ENCODE measurements at places on chromosomes 5 and 9.
A peak's percentile ranks its signal among the peaks of the same experiment; 100 is the strongest.

DNA sequence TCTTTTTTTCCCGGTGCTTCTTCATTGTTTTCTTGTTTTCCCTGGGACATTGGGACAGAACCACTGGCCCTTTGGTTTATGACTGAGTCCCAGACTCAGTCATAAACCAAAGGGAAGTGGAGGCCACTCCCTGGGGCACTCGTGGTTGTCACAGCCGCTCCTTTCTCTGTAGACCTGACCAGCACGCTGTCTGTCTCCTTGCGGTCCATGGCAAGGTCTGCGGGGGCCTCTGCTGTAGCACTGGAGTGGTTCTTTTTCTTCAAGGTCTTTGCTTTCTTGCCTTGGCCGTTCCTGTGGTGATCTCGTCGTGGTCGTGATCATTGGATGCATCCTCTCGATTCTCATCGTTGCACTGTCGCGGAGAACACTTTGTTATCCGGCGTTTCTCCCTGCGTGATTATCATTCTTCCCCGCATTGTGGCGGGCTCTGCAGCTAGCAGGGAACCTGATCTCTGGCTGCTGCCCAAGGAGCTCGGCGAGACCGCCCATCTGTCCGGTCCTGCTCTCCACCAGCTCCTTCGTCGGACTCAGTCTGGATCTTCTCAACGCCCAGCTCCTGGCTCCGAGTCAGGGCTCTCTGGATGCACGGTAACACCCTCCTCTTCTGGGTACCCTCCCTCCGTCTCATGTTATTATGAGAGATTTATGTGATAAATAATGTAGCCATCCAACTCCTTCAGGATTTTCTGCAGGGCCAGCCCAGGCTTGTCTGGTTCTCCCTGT is 43.5 kb upstream of the MPDZ start:
- no peaks in the 10 kb centered on the region for H3K27me3 ChIP-seq
- no peaks in the 10 kb centered on the region for H3K36me3 ChIP-seq
- no peak for DNase-seq
- no peaks in the 10 kb centered on the region for H3K4me1 ChIP-seq

DNA sequence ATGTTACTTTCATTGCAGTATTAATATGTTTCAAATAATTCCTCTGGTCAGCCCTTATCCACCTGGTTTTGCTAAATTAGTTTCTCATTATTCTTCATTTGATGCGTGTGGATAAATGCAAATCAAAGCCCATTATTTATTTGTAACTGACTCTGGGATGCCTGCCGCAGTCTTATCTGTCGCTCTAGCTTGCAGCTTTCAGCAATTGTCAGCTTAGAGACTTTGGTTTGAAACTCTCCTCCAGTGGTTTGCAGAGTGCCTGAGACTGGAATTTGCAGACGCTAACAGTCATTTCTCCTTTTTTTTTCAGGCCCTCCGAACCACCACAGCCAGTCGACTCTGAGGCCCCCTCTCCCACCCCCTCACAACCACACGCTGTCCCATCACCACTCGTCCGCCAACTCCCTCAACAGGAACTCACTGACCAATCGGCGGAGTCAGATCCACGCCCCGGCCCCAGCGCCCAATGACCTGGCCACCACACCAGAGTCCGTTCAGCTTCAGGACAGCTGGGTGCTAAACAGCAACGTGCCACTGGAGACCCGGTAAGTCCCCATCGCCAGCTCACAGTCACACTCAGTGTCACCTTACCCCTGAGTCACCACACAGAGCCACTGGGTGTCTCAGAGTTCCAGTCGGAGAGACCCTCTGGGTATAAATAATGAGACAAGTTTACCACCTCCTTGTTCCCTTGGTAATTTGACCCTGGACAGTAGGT is 339.0 kb upstream of the WWC1 start:
- peaks cover 4% of the 10 kb centered on the region for H3K4me1 ChIP-seq
- H3K27ac ChIP-seq, result no peak overlapping the region
- H3K36me3 ChIP-seq, result no peaks in the 10 kb centered on the region

DNA sequence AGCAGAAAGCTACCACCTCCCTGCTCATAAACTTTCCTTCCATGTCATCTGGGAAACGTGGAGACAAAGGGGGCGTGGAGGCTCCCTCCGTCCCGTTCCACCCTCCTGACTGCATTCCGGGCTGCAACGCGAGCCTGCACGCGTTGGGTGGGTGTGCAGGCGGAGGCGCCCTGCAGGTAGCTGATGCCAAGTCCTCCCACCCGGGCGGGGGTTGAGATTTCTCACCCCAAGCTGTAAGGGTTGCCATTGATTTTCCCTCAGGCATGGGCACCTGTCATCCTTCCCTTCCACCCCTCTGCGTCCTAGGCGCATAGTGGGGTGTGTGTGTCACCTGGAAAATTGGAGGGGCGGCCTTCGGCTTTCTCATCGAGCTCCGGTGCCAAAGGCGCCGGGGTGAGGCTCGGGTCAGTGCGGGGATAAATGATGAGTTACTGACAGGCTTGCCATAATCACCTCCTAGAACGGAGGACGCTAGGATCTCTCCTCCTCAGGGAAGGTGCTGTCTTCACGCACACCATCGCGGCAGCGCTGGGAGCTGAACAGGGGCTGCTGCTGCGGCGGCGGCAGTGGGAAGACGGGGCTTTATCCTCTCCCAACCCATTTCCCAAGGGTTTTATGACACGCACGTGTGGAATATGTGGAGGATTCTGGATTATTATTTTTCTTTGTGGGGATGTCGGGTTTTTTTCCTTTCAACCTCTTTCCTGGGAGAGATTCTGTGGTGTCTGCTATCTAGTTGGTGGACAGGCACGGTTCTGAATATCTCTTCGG is 973 bp downstream of the PLPPR1 start:
- no peak overlapping the region for H3K27ac ChIP-seq
- H3K36me3 ChIP-seq, result no peaks in the 10 kb centered on the region
- H3K4me3 ChIP-seq, result no peak overlapping the region
- DNase-seq, result no peak
- peaks cover 55% of the 10 kb centered on the region for H3K27me3 ChIP-seq

- H3K27ac ChIP-seq, result no peak overlapping the region
- no peaks in the 10 kb centered on the region for H3K4me1 ChIP-seq
- peaks cover 4% of the 10 kb centered on the region for H3K27me3 ChIP-seq
- no peak overlapping the region for H3K4me3 ChIP-seq
- DNase-seq, result no peak
- H3K36me3 ChIP-seq, result no peaks in the 10 kb centered on the region
Observed at GRCh38 chr5:124675931-124676846, 70.2 kb downstream of the ZNF608 start.

DNA sequence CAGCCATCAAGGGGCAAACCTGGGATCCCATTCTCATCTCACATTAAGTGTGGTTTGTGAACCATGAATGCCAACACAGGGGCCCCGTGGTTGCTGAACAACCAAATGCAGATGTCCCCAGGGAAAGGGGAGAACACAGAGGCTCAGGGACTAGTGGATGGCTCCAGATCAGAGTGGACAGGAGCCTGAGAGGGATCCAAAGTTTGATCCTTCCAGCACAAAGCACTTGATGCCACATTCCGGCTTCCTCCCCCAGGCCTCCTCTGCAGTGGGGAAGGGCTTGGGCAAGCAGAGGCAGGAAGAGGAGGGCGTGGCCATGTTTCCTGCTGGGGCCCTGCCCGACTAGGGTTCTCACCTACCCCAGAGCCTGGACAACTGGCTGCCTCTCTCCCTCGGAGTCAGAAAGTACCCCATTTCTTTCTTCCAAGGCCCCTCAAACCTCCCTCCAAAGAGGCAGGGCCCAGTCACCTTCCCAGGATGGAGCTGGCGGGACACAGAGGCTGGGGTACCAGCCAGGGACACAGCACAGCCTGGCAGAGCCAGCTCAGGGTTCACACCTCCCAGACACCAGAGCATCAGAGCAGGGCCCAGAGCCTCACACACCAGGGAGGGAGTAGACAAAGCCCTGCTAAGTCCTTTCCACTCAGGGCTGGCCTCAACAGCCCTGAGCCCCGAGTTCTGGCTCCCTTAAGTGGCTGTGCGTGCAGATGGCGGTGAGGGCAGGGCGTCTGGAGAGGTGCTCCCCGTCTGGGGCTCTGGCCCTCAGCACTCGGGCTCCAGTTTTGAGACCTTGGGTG is 4.3 kb upstream of the RNF44 start:
- H3K4me3 ChIP-seq, result peak overlapping the region; percentile 76
- H3K27ac ChIP-seq, result peak overlapping the region; percentile 90
- H3K36me3 ChIP-seq, result no peaks in the 10 kb centered on the region
- H3K4me1 ChIP-seq, result peaks cover 59% of the 10 kb centered on the region
- peak; percentile 85 for DNase-seq

DNA sequence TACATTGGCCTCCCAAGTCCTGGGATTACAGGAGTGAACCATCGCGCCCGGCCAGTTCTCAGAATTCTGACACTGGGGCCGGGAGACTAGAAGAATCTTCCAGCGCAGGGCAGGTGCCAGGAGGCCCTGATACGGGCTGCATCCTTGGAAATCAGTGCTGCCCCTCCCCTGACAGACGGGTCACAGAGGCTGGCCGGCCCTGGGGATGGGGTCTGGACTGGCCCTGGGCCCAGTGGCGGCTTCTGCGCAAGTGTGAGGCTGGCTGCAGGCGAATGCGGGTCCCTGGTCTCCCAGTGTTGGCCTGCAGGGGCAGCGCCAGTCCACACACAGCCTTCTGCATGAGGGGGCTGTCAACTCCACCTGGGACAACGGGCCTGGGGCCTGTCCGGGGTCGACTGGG is 831 bp upstream of the TBC1D9B start:
- no peaks in the 10 kb centered on the region for H3K27me3 ChIP-seq
- no peak for DNase-seq
- no peak overlapping the region for H3K27ac ChIP-seq
- peaks cover 7% of the 10 kb centered on the region for H3K36me3 ChIP-seq
- peaks cover 11% of the 10 kb centered on the region for H3K4me1 ChIP-seq

DNA sequence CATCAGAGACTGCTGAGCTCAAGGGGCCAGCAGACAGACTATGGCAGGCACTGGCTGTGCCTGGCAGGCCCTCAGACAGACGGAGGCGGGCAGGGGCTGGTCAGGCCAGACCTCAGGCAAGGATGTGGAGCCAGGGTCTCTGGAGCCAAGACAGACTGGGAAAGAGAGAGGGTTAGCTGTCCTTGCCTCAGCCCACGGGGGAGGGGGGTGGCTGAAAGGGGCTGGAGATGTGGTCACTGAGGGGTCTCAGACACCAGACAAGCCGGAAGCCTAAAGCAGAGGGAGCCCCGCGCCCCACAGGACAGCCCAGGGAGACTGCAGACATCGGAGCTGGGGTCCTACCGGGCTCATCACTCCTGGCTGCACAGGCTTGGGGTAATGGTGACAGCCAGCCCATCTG is 141.2 kb upstream of the FOXD4L5 start:
- H3K4me1 ChIP-seq, result no peaks in the 10 kb centered on the region
- no peak for DNase-seq
- peaks cover 4% of the 10 kb centered on the region for H3K36me3 ChIP-seq
